ENCODE measurements at places on chromosomes 4 and X.

DNA sequence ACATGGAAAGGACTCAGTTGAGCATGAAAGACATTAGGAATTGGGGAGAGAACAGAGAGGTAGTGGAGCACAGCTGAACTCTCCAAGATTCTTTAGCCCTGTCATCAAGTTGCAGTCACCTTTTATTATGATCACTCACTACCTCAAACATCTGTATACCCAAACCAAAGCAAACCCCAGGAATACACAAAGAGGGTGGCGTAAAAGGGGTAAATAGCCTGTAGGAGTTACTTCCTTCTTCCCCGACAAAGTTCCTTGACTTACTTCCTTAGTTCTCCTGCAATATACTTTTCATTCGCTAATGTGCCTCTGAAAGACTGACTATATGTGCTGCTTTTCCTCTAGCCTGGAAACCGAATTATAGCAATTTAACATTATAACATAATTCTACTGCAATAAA, 159.9 kb downstream of the SPRY1 start:
- DNase-seq, result peak; percentile 28

DNA sequence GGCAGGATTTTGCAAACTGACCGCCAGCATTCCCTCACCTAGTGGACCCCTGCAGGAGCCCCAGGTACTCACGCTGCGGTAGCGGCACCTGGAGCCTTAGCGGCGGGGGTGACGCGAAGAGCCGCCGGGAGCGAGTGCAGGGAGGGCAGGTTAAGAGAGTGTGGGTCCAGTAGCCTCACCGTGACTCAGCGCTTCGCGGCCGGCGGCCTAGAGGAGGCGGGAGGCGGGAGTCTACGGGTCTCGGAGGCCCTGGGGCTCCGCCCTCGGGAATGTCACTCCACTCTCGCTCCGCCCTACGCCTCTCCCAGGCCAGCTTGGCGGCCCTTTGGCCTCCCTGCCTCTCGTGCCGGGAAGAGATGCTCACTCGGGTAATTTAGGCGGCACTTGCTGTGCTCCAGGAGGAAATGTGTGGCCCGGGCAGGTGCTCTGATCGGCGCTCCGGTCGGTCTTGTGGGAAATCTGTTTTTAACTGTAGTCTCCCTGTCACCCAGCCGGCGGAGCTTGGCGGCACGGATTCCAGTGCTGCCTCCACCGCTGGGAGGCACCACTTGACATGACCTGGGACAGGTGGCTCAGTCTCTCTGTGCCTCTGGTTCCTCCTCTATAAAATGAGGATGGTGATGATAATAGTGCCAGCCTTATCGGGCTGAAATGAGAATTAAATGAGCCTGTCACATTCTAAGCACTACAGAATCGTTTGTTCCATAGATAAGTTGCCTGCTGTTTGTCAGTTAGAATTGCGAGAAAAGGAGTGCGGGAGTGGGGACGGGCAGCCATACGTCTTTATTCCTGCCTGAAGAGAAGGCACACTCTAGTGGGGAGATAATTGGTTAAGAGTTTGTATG, at the start of gene PIR:
Gene PIR (minus strand): TSS at position 216 of the 845 bp plus-strand sequence. CDS start 2,076 bp downstream, outside the sequence.
- DNase-seq, result peak; percentile 86

- no peak for DNase-seq
Measured at GRCh38 chr4:94371290-94371689, 28.7 kb upstream of the HPGDS start.

GRCh38 chrX:17994429-17994828, 133.3 kb upstream of the RAI2 start:
- no peak for DNase-seq

DNA sequence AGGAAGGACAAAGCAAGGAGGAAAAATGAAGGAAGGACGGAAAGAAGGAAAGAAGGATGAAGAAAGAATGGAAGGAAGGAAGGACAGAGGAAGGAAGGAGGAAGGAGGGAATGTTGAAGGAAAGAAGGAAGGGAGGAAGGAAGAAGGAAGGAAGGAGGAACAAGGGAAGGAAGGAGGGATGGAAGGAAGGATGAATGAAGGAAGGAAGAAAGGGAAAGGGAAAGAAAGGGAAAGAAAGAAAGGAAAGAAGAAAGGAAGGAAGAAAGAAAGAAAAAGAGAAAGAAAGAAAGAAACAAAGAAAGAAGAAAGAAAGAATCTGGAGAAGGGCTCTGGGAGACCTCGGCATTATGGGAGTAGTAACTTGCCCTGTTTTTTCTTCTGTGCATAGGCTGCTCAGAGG, 70.8 kb upstream of the SHISA3 start:
- no peak for DNase-seq

- no peak for DNase-seq
Measured at GRCh38 chr4:55830048-55830447, 10.5 kb downstream of the EXOC1L start.

DNA sequence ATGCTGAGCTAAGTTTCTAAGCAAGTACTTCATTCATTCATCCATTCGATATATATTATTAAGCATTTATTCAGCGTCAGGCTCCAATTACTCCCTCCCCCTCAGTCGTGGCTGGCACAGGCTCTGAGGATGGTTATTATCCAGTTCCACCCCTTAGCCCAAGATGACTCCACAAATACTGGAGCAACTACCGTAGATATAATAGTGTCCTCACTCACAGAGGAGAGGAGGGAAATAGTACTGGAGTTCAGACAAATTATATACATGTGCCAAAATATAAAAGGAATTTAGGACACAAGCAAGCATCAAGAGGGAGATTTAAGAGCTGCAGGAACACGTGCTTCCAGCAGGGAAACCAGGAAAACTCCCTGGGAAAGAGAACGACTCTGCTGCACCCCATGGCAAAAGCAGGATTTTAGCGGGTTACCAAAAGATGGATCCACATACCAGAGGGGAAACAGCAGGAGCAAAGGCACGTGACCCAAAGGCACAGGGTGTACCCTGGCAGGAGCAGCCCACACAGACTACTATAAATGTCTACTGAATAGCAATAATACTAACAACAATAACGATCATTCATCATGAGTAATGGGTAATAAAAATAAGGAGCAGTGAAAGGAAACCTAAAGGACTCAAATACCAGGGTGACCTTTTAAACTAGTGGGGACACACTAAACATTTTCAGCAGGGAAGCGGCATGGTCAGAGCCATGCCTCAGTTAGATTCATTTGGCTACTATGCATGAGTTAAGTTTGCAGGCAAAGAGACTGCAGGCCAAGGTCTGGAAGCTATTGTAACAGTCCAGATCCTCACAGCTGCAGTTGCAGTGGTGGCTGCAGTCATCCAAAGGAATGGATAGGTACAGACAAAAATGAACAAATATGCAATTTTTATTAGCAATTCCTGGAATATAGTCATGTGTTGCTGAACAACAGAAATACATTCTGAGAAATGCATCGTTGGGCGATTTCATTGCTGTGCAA, 153.7 kb downstream of the APBB2 start:
- DNase-seq, result no peak

DNA sequence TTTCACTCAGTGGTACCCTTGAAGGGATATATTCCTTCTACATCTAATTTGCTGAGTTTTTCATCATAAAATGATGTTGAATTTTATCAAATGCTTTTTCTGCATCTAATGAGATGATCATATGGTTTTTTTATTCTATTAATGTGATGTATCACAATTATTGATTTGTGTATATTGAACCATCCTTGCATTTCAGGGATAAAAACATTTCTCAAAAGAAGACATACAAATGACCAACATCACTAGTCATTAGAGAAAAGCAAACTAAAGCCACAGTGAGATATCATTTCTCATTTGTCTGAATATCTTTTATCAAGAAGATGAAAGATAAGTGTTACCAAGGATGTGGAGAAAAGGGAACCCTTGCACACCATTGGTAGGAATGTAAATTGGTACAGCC, 65.7 kb upstream of the MXD4 start:
- no peak for DNase-seq

DNA sequence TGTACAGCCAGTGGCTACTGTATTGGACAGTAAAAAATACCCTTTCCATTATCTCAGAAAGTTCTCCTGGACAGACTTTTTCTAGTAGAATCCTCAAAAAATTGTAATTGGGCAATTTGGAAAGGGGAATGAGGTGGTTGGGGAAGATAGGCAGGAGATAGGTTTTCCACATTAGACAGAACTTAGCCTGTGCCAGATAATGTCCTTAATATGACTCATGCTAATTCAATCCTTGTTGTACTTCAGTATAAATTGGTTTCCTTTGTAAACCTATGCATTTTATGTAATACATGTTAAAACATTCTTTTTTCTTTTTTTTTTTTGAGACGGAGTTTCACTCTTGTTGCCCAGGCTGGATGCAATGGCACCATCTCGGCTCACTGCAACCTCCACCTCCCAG, 8.9 kb downstream of the EIF4E start:
- no peak for DNase-seq

DNA sequence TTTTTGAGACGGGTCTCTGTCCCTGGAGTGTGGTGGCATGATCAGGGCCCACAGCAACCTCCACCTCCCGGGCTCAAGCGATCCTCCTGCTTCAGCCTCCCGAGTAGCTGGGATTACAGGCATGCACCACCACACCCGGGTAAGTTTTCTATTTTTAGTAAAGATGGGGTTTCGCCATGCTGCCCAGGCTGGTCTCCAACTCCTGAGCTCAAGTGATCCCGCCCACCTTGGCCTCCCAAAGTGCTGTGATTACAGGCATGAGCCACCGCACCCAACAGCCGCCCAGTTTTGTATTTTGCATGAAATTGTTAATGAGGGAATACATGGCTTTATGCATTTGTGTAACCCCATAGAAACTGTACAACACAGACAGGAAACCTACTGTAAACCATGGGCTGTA, 2.8 kb upstream of the ARHGAP4 start:
- no peak for DNase-seq

DNA sequence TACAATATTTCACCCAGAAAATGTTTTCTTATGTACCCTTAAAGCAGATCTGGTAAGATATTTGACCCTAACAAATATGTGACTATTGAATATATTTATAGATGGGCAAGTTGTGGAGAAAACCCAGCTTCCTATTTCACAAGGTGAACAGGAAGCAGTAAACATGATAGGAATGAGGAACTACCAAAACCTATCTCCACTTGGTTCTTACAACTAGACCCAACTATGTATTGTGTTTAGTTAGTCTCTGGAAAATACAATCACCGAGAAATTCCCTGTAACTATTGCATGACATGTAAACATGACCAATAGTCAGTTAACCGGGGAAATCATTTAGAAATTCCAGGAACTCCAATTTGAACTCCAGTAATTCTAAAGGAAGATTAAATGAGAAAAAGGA, 8.4 kb upstream of the RXFP1 start:
- peak; percentile 30 for DNase-seq

DNA sequence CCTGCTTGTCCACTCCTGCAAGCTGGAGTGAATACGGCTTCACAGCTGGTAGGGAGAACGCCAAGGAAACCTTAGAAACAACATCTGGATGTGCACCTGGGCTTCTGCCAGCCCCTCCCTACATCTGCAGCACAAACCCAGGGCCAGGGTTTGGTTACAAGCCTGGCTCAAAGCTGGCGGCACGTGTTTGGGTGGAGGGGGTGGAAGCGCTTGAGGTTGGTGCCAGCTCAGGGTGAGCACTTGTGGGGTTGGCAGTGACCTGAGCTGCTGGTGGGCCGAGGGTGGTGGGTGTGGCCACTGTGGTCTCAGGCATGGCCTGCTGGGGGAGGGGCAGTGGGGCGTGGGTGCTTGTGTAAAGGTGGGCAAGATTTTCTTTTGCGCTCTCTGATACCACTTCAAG, 15.6 kb downstream of the ELF4 start:
- DNase-seq, result no peak

GRCh38 chrX:15856636-15857035, 2.0 kb upstream of the AP1S2 start:
- no peak for DNase-seq

GRCh38 chr4:112552668-112553067, 36.7 kb upstream of the NEUROG2 start:
- DNase-seq, result no peak

- DNase-seq, result peak; percentile 43
Measured at GRCh38 chr4:105461221-105461620, 12.6 kb downstream of the PPA2 start.

GRCh38 chrX:66635360-66635759, 3.5 kb downstream of the EDA2R start:
- DNase-seq, result no peak

- no peak for DNase-seq
Measured at GRCh38 chrX:10031746-10032145, 64.6 kb downstream of the CLDN34 start.

DNA sequence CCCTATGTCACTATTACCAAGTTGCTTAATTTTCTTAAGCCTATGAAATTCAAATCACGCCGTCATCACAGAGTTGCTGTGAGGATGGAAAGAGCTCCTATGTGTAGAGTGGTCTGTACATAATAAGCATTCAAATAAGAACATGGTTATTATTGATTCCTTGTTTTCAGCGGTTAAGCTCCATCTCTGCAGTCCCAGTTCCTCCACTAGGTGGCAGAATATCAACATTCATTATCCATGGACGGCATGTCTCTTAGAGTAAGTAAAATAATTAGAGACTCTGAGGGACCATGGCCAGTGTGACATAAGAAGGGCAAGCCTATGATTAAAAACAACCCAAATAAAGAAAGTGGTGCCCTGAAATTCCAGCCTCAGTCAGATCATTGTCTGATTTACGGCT, 132.5 kb upstream of the NHS start:
- peak; percentile 49 for DNase-seq
